ENCODE measurements at places on chromosomes 7 and 10.

DNA sequence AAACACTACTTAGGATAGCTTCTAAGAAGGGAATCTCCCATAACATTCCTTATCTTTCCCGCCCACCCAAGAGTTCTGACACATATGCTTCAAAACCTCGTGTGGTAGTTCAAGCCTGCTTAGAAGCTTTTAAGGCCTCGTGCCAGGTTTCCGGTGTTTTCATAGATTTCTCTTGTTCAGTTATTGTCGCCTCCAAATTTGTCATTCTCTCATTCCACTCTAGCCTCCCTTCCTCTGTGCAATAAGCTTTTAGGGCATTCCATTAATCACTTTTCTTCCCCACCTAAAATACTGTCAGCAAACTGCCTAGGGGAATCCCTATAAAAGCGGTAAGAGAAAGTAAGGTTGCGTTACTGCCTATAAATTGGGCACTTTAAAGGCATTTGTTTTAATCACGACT lies 718 bp upstream of the BPGM start:
- DNase-seq: no peak

DNA sequence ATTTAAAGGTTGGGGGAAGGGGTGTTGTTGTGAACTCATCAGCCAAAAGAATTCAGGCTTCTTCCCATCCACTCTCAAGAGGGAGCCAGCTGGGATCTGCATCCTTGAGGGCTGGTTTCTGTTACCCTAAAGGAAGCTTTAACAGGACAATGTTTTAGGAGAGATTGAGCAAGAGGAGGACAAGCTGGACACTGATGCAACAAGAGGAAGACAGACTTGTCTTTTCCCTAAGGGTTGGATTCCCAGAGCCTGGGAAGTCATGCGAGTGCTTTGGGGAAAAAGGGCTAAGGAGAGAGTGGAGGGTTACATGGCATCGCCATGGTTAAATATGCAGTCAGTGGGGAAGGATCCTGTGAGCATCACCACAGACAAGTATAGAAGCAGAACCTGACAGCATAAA lies 47.6 kb upstream of the PDE1C start:
- no peak for DNase-seq

GRCh38 chr10:22536620-22537019 lies 177.8 kb downstream of the PIP4K2A start:
- no peak for DNase-seq

DNA sequence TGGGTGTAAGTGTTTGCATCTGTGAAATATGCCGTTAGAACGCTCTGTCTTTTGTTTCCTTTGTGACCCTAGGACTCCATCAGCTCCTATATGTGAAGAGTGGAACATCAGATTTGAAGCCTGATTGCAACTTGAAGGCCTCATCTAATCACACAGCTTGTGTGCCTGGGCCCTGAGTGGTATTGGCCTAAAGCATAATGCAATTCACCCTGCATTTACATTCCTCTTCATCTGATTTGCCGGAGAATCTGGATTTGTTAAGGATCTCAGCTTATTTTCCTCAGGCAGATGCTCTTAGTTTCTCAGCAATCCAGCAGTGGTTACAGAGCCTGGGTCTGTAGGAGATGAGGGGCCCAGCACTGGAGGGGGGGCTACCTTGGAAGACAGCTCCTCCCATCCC lies 183.2 kb upstream of the ITGB1 start:
- no peak for DNase-seq

GRCh38 chr7:149196151-149196704 lies 882 bp downstream of the ZNF282 start:
- DNase-seq: no peak

DNA sequence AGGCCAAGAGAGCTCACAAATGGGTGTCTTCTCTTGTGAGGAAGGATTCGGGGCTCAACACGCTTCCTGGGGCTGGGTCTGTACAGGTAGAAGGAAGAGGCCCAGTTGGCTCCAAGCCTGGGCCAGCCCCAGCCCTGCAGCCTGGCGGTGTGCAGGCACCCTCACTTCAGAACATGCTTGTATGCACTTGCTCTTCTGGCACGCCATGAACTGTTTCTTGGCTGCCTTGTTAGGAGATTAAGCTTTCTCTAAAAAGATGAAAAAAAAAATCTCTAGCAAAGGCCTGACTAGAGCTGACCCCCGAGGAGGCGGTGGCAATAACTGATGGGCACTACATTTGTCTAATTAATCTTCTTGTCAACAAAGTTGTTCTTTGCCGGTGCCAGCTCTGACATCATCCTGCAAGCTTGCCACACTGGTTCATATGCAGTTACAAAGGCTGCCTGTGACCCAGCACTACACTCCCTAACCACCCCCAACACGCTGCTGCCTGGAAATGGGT lies 94.7 kb downstream of the WDR11 start:
- no peak for DNase-seq

- no peak for DNase-seq
Observed at GRCh38 chr7:112874909-112875308, 84.7 kb upstream of the TMEM168 start.

DNA sequence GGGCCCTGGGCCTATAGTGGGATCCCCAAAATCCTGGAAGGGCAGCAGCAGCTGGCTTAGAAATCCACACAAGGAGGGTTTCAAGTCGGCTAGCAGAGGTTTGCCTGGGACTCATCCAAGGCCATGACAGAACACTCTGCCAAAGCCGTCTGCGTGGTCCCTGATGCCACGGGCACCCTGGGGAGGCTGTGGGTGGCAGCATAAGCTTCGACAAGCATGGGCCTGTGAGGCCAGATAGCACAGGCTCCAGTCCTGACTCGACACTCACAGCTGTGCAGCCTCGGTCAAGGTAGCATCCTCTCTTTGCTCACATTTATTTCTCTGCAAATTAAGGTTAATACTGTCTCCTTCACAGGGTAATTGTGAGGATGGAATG lies 138.3 kb downstream of the JCAD start:
- no peak for DNase-seq

GRCh38 chr10:17286562-17287550 lies 58.8 kb downstream of the VIM start:
- no peak for DNase-seq

DNA sequence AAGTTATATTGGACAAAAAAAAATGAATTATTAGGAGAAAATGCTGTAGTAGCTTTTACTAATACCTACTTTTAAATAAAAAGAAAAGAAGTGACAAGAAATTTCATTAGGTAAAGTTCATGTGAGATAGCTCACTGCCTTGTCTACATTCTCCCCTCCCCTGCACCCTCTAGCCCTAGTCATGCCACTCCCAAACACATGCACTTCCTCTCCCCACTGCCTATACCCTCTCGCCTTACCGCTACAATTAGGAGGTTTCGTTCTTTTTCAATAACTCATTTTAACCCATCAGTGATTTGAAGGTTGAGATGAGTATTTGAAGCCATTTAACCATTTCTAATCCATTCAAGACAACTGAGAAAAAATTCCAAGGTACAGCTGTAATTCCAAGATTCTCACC lies 75.3 kb downstream of the HIBADH start:
- no peak for DNase-seq

DNA sequence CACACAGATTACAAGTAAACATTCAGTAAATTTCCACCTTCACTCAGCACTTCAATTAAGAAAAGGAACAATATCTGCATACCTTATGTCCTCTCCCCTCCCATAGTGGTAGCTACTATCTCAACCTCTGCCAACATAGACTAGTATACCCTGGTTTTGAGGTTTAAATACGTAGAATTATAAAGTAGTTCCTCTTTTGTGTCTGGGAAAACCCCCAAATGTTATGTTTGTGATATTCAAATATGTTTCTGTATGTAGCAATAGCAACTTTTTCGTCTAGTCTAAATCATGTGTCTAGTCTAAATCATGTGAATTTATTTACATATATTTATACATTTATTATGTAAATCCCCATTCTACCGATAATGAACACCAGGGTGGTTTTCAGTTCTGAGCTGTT lies 13.2 kb upstream of the CAMK2B start:
- DNase-seq: no peak

GRCh38 chr7:22952306-22953015 lies 61.5 kb downstream of the HYCC1 start:
- no peak for DNase-seq

DNA sequence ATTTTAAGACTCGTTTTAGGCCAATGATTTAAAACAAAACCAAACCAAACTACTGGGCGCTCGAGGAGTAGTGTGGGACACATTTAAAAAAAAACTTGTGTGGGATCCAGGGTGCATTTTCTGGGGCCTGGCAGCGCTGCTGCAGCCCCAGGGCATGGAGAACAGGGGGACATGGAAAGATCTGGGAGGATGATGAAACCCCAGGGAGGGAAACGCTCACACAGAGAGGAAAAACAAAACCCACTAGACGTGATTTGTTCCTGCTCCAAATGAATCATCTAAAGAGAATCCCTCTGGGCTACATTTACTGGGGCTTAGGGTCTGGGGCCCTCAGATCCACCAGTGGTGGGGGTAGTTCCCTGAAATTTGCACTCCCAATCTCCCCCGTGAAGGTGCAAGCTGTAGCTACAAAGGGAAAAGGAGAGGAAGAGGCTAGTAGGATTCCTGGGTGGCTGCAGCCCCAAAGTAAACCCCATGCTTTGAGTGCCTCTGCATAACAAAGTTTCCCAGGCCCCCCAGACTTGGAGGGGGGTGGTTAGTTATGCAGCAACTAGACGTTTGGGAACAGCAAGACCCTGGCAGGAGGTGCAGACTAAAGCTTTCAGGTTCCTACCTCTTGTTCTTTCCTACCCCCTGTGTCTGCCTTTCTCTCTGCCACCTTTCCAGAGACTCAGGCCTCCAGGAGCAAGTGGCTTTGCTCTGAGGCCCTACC lies 14.5 kb upstream of the HOXA13 start:
- DNase-seq: no peak

GRCh38 chr7:75916259-75916658 lies 1.3 kb downstream of the POR start:
- no peak for DNase-seq

All from NCI-H1417 treated with DMSO at 0.1 percent for 48 hours (cell line).